Common myeloid progenitor, CD34-positive (primary cell): ENCODE measurements at places on chromosomes 16 and 17.
A peak's percentile ranks its signal among the peaks of the same experiment; 100 is the strongest.

GRCh38 chr16:13414154-13414553, 505.8 kb upstream of the ERCC4 start:
- DNase-seq: no peak

- no peak for DNase-seq
Observed at GRCh38 chr16:6633456-6633855, 699.2 kb upstream of the RBFOX1 start.

GRCh38 chr16:7731141-7731540, 398.5 kb downstream of the RBFOX1 start:
- DNase-seq: no peak

GRCh38 chr17:70288540-70289290, 119.4 kb downstream of the KCNJ2 start:
- DNase-seq: peak; percentile 17

GRCh38 chr17:77273397-77274085, 132.8 kb downstream of the SEC14L1 start:
- DNase-seq: no peak

GRCh38 chr17:29595943-29596774, 3.2 kb downstream of the ANKRD13B start:
- DNase-seq: no peak

GRCh38 chr17:65023791-65024190, 32.7 kb downstream of the GNA13 start:
- DNase-seq: no peak

DNA sequence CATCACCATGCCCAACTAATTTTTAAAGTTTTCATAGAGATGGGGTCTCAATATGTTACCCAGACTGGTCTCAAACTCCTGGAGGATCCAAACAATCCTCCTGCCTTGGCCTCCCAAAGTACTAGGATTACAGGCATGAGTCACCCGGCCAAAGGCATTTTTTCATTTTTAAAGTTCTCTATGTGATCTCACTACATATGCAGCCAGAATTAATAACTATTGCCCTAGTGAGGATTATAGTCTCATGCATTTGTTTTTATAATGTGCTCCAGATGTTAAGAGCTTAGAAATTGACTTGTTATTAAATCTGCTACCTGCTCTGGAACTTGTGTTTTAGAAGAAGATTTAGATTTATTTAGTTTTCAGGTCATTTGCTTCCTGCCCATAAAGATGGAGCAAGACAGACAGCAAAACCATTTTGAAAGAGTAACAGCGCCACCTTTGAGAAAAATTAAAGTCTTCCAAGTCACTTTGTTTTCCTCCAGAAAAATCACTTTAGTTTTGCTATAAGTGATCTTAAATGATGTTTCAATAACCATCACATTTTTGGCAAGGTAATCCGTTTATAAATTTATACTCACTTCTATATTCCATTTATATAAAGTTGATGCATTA, 79.5 kb downstream of the CA4 start:
- peak; percentile 4 for DNase-seq

GRCh38 chr16:10729104-10730048, 14.3 kb upstream of the NUBP1 start:
- no peak for DNase-seq

GRCh38 chr16:80804526-80805383, at the start of gene CDYL2:
Gene CDYL2, minus strand, starts transcription at chr16:80804598. Its CDS starts 425 bp downstream, at chr16:80804173.
- peak; percentile 36 for DNase-seq

DNA sequence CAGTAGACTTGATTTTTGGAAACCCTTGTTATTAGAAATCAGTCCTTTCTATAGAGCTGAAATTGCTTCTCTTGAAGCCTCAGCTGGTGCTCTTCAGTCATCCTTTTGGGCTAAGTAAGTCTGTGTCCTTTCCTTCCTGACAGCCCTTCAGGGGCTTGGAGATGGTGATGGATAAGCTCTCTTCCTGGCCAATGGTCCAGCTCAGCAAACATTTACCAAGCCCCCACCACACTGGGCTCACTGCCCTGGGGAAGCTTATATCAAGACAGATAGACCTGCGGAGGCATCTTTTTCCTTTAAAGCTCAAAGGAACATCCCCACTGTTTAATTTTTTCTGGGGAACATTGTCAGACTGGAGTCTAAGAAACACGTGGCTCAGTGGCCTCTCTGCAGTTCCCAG, 139.6 kb downstream of the HAPSTR1 start:
- DNase-seq: no peak

- no peak for DNase-seq
Observed at GRCh38 chr17:64092952-64093451, 36.9 kb downstream of the ERN1 start.

DNA sequence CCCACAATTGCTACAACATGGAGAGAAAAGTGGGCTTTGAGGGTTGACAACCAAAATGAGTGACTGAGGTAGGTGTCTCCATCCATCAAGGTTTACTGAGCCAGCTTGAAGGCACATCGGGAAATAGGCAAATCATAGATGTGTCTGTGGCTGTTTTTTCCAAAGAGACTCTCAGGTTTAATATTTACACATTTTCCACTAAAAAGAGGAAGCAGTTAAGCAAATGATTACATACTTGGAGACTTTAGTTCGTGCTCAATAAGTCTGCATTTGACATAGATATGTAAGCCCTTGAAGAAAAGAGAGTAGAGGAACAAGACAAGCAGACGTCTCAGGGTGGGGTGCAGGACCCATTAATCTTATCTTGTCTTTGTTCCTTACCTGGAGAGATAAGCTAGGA, 148.9 kb upstream of the COX10 start:
- DNase-seq: peak; percentile 14

GRCh38 chr16:78353640-78354275, 254.3 kb downstream of the WWOX start:
- no peak for DNase-seq

DNA sequence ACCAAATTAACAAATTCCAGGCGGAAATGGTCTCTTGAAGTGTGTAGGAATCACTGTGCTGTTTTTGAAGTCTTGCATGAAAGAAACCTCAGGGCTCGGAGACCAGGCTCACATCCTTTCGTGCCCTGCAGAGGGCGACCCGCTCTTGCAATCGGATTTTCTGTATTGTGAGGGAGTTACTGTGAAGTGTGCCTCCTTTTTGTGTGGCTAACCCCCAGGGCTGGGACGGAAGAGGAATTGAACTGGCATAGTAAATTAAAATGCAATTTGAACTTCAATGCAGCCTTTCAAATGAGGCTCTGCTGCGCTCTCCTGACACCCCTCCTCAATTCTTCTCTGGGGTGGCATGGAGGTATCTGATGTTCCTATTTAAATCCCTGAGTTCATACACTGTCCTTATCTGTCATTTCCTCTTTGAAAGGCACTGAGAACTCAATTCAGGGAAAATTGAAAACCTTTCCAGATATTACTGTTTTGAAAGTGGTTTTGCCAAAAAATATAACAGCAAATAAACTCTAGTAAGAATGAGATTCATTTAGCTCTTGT, 51.5 kb upstream of the MGAT5B start:
- peak; percentile 58 for DNase-seq

- DNase-seq: no peak
Observed at GRCh38 chr17:38577244-38577643, 28.5 kb downstream of the SRCIN1 start.

GRCh38 chr16:10447289-10447688, 61.4 kb downstream of the ATF7IP2 start:
- peak; percentile 26 for DNase-seq

DNA sequence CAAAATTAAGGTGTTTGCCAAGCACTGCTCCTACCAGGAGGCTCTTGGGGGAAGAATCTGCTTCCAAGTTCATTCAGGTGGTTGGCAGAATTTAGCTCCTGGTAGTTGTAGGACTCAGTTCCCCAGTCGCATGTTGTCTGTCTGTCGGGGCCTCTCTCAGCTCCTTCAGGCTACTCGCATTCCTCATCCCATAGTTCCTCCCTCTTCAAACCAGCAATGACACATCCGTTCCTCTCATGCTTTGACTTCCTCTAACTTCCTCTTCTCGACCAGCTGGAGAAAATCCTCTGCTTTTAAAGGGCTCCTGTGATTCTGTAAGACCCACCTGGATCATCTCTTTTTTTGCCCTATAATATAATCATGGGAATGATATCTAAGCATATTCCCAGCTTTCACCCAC, 108.1 kb downstream of the PMP22 start:
- no peak for DNase-seq

DNA sequence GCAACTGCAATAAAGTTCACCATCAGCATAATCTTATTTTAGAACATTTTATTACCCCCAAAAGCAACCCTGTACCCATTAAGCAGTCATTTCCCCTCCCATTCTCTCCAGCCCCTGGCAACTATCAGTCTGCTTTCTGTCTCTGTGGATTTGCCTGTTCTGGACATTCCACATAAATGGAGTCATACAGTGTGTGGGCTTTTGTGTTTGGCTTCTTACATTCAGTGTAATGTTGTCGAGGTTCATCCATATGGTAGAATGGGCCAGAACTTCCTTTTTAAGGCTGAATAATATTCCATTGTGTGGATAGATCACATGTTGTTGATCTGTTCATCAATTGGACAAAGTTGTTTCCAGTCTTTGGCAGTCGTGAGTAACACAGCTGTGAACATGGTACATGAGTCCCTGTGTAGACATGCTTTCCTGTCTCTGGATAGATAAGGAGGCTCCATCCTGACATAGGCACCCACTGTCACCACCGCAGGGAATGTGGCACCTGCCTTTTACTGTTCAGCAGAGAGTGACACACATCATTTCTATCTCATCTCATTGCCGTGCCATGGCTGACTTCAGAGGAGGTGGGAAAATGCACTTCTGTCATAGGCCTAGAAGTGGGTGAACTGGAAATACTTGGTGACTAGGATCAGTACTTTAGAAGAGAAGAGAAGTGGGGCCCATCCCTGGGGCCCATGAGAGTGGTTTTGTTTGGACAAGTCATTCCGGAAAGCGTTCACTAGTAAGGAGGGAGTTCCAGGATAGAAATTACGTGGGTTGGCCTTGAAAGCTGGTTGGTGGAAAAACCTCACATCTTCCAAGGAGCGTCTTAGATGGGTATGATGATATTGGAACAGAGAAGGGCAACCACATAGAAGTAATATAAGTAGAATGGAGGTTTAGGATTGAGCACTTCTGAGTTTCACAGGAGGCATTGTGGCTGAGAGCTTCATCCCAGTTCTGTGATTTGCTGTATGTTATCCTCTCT, 25.8 kb downstream of the EPN2 start:
- no peak for DNase-seq

- no peak for DNase-seq
Observed at GRCh38 chr16:80958284-80958683, 48.4 kb downstream of the CMC2 start.

GRCh38 chr17:56165072-56165641, 11.9 kb downstream of the ANKFN1 start:
- DNase-seq: no peak

DNA sequence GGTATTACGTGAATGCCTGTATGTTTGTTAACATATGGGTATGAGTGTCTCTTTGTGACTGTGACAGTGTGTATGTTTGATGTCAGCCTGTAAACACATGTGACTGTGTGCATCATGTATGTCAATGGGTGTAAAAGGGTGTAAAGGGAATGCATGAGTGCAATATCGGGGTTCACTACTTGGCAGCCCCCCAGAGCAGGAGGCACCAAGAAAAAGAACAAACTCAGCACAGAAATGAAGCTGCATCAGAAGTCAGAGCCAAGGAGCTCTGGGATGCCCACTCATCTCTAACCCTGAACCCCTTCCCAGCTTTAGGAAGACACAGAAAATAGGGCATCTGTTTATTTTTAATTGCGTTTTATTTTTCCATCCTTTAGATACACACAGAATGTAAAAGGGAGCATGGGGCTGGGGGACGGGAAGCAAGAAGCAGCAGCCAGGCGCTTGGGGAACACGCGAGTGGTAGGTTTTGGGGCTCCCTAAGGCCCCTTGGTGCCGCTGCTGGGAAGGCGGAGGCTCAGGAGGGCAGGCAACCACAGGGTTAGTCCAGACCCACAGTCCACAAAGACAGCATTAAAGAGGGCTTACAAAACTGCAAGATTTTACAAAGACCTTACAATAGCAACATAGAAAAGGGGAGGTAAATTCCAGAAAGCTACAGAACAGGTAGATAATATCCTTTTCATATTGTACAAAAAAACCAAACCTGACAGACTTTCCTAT, 2.3 kb upstream of the HOXB6 start:
- no peak for DNase-seq

GRCh38 chr16:57604177-57604576, 24.3 kb upstream of the ADGRG1 start:
- DNase-seq: no peak

DNA sequence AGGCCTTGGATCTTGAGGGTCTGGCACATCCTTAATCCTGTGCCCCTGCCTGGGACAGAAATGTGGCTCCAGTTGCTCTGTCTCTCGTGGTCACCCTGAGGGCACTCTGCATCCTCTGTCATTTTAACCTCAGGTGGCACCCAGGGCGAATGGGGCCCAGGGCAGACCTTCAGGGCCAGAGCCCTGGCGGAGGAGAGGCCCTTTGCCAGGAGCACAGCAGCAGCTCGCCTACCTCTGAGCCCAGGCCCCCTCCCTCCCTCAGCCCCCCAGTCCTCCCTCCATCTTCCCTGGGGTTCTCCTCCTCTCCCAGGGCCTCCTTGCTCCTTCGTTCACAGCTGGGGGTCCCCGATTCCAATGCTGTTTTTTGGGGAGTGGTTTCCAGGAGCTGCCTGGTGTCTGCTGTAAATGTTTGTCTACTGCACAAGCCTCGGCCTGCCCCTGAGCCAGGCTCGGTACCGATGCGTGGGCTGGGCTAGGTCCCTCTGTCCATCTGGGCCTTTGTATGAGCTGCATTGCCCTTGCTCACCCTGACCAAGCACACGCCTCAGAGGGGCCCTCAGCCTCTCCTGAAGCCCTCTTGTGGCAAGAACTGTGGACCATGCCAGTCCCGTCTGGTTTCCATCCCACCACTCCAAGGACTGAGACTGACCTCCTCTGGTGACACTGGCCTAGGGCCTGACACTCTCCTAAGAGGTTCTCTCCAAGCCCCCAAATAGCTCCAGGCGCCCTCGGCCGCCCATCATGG, 4.0 kb upstream of the ADGRG3 start:
- no peak for DNase-seq

DNA sequence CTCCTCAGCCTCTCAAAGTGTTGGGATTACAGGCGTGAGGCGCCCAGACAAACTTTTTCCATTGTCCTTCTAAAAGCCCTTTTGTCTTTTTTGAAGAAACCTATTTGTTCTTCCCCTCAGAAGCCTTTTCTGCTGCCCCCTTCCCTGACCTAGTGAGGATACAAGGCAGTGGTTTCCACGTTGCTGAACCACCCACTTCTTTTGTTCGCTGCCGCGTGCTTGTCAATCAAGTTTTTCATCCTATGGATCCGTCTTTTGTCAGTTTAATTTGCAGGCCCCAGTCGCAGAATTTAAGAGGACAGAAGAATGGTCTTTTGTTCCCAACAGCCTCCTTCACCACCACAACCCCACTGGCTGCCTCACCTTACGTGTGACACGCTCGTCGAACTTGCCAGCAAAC, 20.2 kb upstream of the GNG13 start:
- no peak for DNase-seq

DNA sequence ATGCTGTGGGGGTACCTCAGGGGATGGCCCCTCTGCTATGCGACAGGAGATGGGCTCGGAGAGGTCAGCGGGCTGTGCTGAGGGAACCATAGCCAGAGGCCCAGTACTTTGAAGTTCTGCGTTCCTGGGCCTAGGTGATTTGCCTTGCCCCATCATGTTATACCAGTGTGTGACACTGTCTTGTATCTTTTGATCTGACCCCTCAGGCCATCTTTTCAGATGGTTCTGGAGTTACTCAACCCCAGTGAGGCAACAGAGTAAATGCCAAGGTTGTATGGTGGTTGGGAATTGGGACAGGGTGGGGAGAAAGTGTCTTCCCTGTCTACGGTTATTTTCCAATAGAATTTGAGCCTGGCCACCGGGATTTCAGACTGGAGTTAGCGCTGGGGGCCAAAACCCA, 8.5 kb downstream of the MSI2 start:
- DNase-seq: no peak

- peak; percentile 77 for DNase-seq
Observed at GRCh38 chr16:30615358-30616091, 5.3 kb upstream of the ZNF689 start.
